Kasumi-1 (cell line): ENCODE measurements at places on chromosomes 1 and 21.

DNA sequence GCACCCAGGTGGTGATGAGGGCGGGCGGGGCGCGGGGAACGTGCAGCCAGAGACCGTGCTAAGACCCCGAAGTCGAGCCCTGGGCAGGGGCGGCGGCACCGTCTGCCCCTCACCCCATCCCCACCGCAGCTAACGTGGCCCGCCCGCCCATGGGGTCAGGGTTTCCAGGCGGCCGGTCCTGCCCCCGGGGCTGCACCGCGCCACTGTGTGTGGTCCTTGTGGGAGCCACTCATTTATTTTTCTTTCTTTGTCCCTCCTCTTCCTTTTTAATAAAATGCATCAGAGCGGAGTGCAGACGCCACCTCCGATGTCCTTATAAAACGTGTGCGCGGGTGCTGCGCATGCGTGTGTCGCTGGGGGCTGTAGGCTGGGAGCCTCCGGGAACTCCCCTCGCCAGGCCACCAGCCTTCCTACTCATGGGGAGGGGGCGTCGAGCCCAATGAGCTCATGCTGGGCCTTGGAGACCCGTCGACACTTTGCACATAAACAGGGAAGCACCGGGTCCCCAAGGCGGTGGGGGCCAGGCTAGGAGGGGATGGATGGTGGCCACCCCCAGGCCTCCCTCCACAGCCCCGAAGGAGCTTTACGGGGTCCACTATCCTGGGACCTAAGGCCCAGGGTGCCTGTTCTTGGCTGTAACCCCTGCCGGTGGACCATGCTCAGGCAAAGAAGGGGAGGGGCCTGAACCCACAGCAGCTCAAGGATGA is 59.9 kb downstream of the WNT9A start:
- DNase-seq, result no peak

- DNase-seq, result no peak
These were observed 38.1 kb downstream of the HSD3B2 start for GRCh38 chr1:119453021-119453420.

GRCh38 chr1:110254604-110255391 is 44.7 kb downstream of the KCNC4 start:
- no peak for DNase-seq

GRCh38 chr1:13703558-13704490 is 3.8 kb downstream of the PRDM2 start:
- no peak for DNase-seq

- no peak for DNase-seq
These were observed 53.3 kb upstream of the FAM89A start for GRCh38 chr1:231093156-231093922.

GRCh38 chr1:167482184-167482583 is 36.1 kb downstream of the CD247 start:
- DNase-seq, result no peak

GRCh38 chr1:199472018-199472417 is 555.5 kb upstream of the NR5A2 start:
- DNase-seq, result no peak

- no peak for DNase-seq
These were observed 25.2 kb downstream of the ILDR2 start for GRCh38 chr1:166950156-166950555.

- no peak for DNase-seq
These were observed 2.3 kb downstream of the EDN2 start for GRCh38 chr1:41482001-41482765.

- no peak for DNase-seq
These were observed 245.8 kb downstream of the MATN1 start for GRCh38 chr1:30477588-30477987.

GRCh38 chr1:163535807-163536206 is 214.1 kb downstream of the NUF2 start:
- DNase-seq, result peak; percentile 6

DNA sequence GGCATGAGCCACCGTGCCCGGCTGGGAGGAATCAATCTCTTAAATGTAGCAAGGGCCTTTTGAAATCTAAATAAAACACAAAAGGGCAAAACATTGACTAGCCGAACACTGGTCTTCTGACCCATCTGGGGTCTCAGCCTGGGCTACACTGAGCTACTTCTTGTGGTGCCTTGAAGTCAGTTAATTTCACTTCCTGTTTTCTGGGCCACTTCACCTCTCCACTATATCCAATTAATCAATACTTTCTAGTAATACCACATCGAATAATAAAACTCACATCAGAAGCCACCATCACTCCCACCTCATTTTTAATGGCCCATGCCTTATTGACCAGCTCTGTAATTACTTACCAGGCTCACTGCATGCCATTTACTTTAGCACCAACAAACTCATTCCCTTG is 138.0 kb upstream of the SAMSN1 start:
- DNase-seq, result peak; percentile 26

- DNase-seq, result no peak
These were observed 35.5 kb upstream of the TTC22 start for GRCh38 chr1:54836594-54836993.

DNA sequence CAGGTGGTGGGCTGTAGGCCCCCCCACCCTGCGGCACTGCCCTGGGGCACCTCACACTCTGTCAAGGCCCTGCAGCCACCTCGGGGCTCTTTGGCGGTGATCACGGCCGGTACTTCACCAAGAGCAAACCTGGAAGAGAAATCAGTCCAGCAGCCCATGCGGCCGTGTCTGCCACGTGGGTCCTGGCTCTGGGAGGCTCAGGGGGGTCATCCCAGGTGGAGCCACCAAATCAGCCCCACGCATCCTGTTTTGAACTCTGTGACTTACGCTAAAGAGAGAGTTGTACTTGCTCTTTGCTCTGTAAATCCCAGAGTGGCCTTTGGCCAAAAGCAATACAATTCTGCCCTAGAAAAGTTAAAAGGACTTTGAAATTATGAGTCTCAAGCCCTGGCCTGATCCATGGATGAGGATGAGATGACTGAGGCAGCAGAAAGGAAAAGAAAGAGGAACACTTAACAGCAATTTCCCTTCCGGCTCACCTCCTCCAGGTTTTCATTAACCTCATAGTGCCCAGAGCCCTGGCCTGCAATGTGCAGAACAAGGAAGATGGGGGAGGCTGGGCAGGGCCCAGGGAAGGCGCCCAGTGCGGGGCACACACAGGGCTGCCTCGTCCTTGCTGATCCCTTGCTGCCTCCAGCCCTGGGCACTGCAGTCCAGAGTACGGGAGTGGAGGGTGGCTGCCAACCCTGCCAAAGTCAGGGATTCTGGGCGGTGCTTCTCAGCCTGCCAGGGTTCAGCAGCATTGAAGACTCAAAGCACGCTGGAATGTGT is 337.0 kb downstream of the MATN1 start:
- no peak for DNase-seq

- DNase-seq, result no peak
These were observed 82.8 kb downstream of the DMRTB1 start for GRCh38 chr1:53541761-53542550.

DNA sequence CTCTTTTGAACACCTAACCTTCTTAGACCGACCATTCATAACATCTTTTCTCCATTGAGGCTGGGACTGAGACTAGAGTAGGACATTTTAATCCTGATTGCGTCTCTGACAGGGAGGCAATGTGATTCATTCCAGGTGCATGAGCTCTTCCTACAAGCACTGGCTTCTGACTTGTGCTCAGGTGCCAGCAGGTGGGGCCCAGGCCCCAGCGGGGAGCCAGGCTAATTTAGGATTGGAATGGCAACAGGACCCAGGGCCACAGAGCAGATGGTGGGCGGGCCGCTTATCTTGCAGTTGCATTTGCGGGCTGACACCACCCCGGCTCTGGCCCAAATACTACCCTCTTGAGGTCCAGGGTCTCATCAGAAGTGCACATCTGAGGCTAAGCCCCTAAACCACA is 4.1 kb downstream of the GPA33 start:
- no peak for DNase-seq

GRCh38 chr21:45901061-45901690 is 80.4 kb upstream of the COL6A1 start:
- no peak for DNase-seq

DNA sequence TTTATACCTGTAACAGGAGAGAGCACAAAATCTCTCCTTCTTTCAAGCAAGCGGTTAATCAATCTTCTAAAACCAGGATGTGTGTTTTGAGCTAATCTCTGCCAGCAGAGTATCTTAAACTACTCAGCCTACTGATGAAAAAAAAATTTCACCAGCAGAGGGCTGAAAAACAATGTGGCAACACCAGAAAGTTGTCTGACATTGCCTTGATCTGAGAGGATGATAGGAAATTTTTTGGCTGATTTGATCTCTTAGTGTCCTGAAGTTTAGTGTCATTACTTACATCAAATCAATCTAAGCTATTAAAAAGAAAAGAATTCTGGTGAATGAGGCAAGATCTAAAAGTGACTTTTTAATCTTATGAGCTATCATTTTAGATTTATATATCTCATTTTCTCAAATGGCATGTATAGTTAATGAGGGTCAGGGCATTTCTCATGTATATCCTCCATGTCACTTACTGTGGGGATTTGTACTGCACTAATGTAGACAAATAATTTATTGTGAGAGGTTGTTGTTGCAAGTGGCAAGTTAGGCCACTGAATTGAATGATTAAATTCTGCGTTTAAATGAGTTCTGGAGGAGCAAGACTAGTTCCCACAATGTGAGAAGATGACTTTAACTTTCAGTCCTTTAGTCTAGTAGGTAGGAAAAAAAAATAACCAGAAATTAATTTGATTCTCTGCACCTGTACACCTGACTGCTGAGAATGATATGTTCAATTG is 10.9 kb downstream of the ADAMTS1 start:
- peak; percentile 7 for DNase-seq

- DNase-seq, result no peak
These were observed 783 bp downstream of the CD1B start for GRCh38 chr1:158330391-158331105.

DNA sequence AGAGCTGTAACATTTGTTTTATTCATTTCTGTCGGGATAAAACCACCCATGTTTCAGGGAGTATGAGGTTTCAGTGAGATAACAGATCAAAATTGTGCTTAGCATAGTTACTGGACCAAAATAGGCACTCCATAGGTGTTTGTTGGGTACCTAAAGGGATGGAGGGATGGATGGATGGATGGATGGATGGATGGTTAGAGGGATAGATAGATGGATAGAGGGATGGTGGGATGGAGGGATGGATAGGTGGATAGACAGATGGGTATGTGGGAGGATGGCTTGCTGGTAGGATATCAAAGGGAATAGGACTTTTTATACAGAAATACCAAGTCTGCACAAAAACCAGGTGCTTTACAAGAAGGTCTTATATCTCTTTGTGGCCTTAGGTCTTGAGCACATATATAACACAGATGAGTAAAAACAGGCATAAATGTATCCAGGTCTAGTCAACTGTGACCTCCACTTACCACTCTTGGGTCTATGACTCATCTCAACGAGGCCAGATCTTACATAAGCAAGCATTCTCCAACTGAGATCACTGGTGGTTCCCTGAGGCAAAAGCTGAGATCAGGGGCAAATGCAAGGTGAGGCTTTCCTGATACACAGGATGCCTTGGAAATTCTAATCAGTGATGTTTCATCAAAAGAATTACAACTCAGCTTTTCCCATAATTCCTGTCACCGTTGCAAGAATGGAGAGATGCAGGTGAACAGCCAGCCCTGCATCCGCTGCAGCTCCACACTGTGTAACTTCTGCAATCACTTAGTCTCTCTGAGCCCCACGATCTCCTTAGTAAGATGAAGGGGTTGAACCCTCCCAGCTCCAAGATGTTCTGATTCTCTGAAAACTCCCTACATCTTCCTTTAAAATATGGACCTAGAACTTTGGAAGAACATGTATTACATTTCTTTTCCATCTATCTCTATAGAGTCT is 32.0 kb downstream of the PTAFR start:
- DNase-seq, result no peak

GRCh38 chr1:31755197-31755611 is 8.9 kb downstream of the ADGRB2 start:
- DNase-seq, result no peak

DNA sequence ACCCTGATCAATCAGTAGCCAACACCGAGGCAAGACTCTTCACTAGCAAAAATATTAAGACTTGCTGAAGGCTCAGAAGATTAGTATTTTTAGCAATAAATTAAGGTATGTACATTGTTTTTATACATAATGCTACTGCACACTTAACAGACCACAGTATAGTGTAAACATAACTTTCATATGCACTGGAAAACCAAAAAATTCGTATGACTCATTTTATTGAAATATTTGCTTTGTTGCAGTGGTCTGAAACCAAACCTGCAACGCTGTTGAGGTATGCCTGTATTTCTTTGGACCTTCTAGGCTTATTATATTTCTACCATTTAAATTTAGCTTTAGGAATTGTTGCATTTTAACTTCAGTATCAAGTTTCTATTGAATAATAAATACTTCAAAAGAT is 65.8 kb upstream of the BCL9 start:
- no peak for DNase-seq

DNA sequence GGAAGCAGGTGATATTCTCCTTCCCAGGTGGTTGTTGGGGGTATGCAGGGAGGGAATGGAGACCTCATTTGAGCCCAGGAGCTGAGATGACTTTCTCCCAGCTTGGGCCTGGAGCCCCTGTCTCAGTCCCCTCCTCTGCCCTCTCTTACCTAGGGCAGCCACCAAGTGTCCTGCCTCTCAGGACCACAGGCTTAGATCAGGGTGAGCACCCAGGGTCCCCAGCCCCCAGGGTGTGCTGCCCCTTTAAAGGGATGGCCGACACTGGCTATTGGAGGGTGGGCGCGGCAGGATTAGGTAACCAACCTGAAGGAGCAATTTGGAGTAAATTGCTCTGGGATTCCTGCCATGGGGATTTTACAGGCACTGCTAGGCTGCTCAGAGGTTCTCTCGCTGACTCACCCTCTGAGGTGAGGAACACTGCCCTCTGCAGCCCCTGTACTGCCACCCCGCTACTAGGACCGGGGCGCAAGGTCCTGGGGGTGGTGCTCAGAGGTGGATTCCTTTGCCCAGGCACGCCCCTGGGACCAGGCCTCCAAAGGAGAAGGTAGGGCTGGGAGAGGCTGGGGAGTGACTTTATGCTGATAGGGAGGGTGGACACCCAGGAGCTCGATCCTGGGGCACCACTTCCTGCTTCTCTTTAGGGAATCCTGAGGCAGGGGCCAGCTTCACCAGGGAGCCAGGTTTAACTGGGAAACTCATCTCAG is 1.5 kb downstream of the RPS6KA1 start:
- DNase-seq, result peak; percentile 28

- no peak for DNase-seq
These were observed 43.9 kb upstream of the POFUT2 start for GRCh38 chr21:45331531-45332147.

GRCh38 chr1:233613252-233614172 is at the start of gene KCNK1:
TSS of gene KCNK1 (plus strand) at chr1:233614106. CDS start at chr1:233614172, 66 bp downstream.
- DNase-seq, result no peak

DNA sequence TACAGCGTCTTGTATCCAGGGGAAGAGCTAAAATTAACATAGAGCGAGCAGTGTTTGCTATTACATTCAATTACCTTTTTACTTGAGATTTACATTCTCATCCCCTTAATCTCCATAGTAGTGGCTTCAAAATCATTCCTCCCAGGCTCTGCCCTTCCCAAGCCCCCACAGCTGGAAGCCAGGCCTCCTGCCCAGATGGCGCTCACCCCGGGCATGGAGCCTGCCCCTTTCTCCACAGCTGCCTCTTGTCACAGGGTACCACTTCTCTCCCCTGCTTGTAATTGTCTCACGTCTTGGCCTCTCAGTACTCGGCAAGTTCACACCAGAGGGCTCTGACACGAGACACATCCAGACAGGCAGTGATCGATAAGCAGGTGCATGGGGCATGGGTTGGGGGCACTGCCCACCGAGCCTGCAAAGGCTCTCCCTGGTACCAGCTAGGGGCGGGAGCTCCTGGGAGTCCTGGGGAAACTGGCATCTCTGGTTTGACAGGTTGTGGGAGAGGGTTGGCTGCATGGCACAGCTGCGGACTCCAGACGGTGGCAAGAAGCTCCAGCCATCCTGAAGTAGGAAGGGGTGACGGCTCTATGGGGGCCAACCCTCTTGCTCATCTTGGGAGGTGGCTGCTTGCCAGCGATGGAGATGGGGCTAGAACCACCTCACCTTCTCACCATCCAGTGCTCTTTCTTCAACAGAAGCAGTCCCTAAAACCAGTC is 20.1 kb downstream of the CASZ1 start:
- DNase-seq, result no peak
